ENCODE measurements at places on chromosomes 7 and 10.

DNA sequence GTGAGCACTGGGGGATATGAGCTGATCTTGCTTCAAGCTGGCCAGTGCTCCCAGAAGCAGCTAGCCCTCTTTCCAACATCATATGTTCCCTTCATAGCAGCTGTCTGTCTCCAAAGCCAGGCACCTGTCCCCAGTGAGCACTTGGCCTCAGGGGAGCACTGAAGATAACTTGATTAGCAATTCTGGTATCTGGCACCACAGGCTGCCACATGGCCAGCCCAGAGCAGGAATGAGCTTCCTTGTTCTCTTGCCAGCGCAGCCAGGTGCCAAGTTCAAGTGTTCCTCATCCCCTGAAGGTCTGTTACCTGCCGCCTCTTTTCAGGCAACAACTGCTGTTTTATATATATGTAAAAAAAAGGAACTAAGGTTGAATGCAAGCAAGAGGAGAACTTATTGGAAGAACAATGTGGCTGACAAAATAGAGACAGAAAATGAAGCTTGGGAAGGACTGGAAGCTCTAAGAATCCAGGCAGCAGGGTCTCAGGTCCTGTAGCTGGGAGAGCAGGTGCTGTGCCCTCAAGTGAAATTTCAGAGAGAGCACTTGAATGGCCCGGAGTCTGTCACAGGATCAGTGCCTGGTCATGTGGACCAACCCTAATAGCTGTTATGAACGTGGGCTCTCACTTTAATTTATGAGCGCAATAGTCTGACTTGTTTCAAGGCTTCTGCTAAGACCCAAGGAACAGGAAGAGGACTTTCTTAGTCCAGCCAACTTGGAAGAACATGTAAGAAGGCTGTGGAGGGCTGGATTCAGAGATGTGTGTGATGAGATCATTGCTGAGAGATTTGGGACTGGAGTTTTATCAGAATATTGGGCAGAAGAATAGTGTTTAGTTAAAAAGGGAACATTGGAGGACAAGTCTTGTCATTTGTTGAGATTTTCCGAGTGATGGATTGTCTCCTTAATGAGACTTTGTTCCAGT, 267.2 kb downstream of the GLRX3 start:
- no peak for DNase-seq

GRCh38 chr10:79269443-79269842, 77.8 kb upstream of the PPIF start:
- no peak for DNase-seq

DNA sequence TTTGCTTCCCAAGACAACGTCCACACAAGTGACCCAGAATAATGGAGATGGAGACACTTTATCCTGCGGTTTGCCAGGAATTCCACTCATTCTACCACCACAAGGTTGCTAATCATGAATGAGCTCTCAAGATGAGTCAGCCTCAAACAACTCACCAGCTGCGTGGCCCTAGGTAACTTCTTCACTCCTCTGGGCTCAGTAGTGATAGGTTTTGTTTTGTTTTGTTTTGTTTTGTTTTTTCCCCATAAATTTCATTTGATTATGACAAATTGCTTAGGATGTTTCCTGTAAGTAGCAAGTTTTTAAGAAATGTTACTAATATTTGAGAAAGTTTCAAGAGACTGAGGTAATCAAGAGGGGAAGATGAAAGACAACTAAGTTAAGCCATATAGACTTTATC, 286.8 kb downstream of the PARD3 start:
- DNase-seq = no peak

DNA sequence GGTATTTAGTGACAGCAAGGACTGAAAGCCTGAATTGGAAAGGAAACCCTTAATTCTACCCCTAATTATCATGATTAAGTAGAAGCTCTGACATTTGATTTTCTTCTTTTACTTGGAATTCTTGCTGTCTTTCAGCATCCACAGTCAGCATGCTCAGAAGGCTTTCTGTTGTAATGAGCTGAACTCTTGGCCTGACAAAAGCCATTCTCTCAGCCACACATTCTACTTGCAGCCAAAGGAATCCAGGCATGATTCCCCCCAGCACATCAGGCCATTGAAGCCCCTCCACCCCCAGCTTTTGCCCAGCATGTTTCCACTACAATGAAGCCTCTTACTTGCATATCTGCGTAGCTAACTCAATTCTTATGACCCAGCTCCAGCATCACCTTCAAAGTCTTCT, 94.3 kb upstream of the FRMD4A start:
- no peak for DNase-seq

- no peak for DNase-seq
These were observed 143.9 kb downstream of the JAZF1 start for GRCh38 chr7:28036696-28037095.

DNA sequence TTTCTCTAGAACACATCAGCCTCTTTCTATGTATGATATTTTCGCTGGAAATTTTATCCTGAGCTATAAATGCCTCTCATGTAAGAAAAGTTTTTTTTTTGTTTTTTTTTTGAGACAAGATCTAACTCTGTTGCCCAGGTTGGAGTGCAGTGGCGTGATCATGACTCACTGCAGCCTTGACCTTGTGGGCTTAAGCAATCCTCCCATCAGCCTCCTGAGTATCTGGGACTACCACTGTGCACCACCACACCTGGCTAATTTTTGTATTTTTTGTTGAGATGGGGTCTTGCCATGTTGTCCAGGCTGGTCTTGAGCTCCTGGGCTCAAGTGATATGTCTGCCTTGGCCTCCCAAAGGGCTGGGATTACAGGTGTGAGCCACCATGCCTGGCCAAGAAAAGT, 80.4 kb downstream of the ADK start:
- DNase-seq = no peak

GRCh38 chr7:32266932-32267475, 196.8 kb upstream of the PDE1C start:
- DNase-seq = no peak

DNA sequence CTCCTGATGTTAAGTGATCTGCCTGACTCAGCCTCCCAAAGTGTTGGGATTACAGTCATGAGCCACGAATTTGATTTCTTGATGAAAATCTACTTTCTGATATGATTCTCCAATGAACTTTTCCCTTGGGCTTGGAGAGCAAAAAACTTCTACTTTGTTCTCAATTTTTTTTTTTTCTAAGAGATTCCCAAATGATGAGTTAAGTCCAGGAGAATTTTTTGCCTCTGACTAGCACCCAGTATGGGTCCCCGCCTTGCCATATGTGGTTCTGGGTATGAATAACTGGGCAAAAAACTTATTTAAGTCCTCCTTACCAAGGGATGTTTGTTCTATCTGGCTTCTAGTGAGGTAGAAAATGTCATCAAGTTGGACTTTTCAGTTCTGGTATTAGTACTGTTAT, 147.9 kb upstream of the LYZL1 start:
- no peak for DNase-seq

- no peak for DNase-seq
These were observed 104.8 kb downstream of the SLC25A13 start for GRCh38 chr7:96217147-96217546.

- DNase-seq = no peak
These were observed 372.3 kb upstream of the LRRN3 start for GRCh38 chr7:110718503-110719205.

GRCh38 chr7:116834815-116835504, 27.4 kb upstream of the CAPZA2 start:
- no peak for DNase-seq

DNA sequence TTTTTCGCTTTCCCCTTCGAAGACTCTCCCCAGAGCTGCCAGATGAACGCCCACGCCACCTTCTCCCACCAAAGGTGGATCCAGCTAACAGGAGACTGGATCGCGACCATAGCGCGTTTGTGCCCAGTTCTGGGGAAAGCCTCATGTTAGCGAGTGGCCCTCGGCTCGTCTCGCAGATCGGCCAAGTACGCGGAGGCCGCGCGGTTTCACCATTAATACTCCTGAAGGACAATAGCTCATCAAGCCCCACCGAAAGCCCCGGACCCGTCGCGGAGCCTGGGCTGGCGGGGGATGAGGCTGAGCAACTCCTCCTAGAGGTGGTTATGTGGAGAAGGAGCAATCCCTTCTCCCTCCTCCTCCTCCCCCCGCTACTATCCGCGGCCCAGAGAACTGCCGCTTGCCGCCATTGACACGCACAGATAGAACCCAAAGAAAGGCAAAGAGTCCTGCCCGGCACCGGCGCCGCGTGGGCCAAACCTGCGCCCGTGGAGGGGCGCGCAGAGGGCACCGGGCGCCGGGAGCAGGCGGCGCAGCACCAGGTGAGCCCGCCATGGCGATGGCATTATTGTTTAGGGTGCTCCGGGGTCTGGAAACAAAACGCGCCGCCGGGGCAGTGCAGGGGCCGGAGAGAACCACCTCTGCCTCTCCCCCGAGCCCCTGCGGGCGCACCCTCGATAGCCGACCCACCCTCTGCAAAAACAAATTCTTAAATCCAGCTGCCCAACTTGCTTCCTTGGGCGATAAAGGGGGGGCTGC, at the start of gene MACROH2A2:
TSS of gene MACROH2A2 (plus strand) at position 385 of the 756 bp plus-strand sequence. CDS start 22,813 bp downstream, outside the sequence.
- DNase-seq = no peak

GRCh38 chr7:45401155-45401554, 173.0 kb upstream of the ADCY1 start:
- no peak for DNase-seq

GRCh38 chr10:133143200-133143533, 16.9 kb upstream of the KNDC1 start:
- no peak for DNase-seq

DNA sequence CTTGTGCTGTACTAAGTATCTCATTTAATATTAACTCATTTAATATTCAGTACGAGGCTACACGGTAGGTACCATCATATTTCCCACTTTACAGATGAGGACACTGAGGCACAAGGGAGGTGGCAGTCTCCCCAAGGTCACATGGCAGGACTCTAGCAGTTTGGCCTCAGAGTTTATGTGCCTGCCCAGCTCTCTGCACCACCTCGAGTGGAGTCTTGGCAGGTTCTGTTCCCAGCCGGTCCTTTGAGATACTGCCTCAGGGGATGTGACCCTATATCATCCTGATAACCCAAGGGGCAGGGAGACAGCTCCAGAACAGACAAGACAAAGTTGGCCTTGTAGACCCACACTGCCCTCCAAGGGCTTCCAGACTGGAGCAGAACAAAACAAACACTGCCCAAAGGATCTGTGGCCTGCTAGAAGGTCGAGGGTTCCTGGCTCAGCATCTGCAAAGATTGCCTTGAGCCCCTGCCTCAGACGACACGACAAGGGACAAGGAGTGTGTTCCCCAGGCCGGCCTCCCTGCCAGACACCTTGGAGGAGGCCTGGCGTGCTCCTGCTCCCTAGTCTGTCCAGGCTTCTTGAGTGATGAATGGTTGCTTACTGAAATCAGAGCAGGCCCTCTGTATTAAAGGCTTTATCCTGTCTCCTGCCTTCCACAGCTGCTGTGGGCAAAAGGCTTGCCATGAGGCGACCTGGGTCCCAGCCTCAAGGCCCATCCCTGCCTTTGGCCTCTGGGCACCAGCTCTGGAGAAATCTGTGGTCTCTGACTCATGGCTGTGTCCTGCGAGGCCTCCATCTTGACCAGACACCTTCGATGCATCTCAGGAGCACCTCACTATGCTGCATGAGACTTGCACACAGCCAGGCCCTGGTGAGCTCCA, 3.9 kb upstream of the PWWP2B start:
- no peak for DNase-seq

DNA sequence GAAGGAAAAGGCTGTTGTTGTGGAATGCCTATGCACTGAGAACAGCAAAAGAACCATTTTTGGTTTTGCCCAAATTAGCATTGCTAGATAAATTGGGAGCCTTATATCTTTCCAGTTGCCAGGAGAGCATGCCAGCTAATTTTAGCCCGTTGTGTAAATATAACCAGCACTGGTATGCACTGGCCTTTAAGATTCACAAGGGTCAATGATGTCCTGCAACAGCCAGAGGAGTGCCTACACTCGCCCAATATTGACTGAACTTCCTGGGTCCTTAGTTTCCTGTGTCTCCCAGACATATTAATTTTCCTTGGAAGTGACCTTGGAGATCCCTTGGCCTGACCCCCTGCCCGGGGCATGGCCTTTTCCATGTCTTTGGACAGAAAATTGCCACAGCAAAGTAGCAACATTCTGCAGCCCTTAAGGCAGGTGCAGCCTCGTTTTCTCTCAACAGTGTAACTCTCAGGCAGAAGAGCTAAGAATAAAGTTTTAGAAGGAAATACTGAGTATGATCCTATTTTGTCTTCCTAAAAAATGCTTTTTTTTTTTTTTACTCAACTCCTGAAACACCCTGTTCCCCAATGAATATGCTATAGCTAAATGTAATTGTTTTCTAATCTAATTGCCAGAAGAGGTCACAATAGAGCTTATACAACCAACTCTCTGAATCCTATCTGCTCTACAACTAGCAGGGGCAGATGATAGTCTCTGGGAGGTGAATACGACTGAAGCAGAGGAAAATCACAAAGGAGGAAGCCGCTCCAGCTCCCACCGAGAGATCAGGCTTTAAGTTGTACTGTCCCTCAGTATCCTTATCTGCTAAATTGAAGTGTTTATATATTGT, 131.9 kb upstream of the PCGF5 start:
- no peak for DNase-seq

DNA sequence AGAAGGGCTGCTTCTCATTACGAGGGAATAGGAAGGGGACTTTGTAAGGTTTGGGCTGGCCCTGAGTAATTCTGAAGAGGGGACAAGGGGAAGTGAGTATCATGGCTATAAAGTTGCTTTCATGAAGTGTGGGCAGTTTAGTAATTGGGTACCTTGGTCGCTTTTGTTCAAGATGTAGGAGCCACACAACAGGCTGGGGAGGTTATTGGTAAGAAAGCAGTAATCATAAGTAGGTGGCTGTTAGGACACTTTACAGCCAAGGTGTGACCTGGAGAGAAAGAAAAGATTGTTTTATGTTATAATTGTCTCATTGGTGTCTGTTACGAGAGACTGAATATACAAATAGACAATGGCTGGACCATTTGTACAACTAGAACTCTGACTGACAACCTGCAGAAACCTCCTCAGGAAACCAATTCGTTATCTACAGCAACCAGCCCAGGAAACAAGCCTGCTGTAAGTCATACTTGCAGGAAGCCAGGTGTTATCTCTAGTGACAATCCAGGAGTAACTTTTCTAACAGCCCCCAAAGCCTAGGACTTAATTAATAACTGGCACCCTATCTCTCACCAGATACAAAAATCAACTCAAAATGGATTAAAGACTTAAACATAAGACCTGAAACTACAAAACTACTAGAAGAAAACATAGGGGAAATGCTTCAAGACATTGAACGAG, 5.0 kb upstream of the CCM2 start:
- no peak for DNase-seq

DNA sequence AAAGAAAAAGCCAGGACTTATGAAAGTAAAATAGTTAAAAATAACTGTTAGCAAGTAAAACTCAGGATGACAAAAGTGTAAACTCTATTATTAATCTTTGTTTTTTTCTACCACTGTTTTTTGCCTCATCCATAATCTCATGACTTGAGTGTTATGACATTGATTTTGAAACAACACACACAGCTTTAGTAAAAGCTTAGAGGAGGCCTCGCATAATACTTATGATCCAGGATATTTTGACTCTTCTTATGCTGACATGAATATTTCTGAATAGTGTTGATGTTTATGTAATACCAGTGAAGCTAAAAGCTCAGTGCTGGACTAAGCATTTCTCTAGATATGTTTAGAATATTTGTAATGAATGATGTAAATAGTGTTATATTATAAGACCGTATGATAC, 10.5 kb downstream of the KAT6B start:
- DNase-seq = no peak

All from activated naive CD8-positive, alpha-beta T cell treated with anti-CD3 and anti-CD28 coated beads, Interleukin-2, amount 50 U/mL, for 16 hours (primary cell).